ENCODE measurements at places on chromosomes 4 and X.

GRCh38 chr4:1784789-1785591 lies 8.1 kb upstream of the FGFR3 start:
- no peak for DNase-seq

DNA sequence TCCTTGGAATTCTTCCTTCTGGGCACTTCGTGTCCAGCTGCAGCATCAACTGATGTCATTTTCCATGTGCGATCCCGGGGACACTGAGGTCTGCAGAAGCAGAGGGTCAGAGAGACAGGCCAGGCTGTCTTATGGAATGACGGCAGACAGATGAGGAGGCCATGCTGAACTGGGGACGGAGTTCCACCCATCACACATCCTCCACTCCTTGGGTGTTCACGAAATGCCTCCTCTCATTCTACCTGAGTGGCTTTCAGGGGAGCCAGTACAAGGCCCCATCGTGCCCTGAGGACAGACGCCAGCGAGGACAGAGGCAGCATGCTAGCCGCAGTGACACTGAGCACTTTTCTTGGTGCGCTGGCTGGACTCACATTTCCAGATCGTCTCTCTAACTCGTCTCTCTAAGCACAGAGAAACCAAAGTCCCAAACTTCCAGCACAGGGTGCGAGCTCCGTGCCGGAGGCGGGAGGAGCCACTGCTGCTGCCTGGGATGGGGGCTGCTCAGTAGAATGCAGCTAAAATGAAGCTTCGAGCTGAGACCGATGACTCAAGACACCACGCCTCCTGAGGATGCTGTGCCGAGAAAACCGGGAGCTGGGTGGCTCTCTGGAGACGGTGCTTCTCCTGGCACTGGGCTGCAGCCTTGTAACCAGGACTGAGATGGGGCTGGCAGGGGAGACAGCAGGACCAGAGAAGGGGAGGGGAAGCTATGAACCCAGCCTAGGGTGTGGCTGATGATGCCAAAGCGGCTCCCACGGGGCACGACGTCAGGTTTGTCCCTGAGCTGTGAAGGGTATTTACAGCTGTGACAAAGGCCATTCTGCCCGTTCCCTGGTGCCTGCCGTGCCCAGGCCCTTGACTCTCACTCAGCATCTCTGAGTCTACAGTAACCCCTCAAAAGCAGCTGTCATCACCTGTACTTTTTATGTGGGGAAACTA lies 8.2 kb downstream of the ABLIM2 start:
- DNase-seq: no peak

DNA sequence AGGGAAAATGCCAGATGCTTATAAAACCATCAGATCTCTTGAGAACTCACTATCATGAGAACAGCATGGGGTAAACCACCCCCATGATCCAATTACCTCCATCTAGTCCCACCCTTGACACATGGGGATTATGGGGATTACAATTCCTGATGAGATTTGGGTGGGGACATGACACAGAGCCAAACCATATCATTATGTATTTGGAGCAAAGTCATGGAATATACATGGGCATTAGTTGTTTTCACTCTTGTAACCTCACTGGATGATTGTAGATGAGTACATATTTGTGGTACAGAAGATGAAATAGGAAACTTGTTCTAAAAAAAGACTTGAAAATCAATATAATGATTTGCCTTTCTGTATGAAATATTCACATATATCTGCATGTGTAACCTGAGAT lies 674.5 kb upstream of the BOD1L1 start:
- DNase-seq: no peak

DNA sequence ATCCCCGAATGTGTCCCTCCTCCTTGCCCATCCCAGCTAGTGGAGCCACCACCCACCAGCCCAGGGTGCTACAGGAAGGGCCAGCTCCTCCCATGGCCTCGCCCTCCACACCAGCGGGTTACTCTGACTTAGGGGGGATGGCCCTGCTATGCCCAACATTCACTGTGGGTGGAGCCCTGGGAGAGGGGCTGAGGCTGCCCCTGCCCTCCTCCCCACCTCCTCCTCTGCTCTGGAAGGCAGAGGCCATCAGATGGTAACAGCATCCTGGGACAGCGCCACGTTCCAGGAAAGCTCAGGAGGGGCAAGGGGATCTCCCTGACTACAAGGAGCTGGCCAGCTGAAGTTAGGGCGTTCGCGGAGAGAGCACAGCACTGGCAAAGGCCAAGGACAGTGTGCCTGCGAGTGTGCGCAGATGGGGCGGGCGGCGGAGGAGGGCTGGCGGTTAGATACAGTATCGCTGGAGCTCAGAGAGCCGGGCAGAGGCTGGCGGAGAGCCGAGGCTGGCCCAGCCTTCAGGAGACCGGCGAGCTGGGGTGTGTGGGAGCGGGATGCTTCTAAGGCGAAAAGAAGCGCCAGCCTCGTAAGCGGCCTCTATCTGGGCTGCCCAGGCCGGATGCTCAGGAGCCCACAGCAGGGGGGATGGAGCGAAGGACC lies 1.5 kb downstream of the JAKMIP1 start:
- DNase-seq: no peak

- no peak for DNase-seq
These were observed 1718.9 kb downstream of the C4orf33 start for GRCh38 chr4:130814896-130815295.

- DNase-seq: no peak
These were observed 96.3 kb upstream of the ADAMTS3 start for GRCh38 chr4:72665171-72665968.

GRCh38 chrX:70477734-70478075 lies 33.1 kb downstream of the DLG3 start:
- no peak for DNase-seq

DNA sequence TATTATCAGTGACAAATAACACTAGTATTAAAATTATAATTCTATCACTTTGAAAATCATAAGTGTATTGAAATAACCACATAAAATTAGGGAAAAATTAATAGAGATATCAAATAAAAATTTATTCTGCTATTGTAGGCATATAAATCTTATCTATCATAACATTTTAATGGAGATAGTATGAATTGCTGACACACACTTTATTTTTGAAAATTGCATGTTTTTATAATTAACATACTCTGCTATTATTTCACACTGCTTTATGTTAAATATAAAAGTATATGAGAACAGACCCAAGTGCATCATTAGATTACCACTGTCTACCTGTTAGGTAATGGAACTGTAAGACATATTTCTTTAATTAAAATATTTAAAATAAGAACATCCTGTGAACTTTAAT lies 2150.2 kb downstream of the ARAP2 start:
- DNase-seq: no peak

DNA sequence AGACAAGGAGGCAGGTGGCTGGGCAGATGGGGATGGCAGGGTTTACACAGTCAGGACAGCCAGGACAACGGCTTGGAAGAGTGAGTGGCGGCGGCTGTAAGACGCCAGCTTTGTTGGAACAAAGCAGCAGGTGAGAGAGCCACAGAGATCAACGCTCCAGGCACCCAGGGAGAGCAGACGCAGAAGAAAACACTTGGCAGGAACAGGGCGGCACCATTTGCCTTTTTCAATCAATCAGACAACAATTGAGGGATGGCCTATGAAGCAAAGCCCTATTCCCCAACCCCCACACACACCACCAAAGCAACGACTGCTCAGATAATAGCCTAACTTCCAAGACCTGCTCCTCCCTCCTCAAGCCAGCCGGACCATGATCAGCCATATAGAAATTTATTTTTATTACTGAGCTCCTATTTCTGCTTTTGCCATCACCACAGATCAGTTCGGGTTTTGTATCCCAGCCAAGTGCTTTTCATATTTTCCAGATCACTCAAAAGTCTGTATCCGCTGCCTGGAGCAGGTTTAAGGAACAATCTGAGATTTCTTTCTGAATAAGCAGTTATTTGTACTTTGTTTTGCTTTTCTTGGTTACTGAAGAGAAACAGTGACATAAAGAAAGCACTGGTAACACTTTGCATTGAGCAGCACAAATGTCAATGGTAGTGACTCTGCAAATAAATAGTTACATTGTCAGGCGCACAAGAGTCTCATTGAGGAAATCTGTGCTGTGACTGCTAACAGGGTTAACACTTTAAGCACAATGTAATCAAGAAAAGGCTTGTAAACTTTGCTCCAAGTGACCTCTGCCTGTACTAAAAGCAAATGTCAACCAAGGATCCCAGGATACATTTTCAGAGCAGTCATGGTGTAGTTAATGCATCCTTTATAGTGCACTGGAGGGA lies 81.8 kb upstream of the RBPJ start:
- DNase-seq: no peak

DNA sequence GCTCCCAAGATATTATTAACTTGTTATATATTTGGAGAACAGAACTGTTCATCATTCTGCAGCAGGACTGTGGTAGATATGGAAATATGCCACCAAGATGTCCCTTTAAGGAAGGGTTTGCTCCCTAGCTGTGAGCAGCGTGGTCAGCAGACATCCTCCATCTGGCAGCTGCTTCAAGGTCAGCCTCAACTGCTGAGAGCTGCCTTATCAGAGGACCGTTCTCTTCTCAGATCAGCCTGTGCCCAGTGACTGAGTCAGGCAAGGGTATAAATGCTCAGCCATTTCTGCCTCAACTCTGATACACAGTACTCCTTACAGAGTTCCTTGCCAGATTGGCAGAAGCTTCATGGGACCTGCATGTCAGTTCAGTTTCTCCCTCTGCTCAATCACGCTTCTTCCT lies 63.4 kb upstream of the MAGEB2 start:
- DNase-seq: no peak

DNA sequence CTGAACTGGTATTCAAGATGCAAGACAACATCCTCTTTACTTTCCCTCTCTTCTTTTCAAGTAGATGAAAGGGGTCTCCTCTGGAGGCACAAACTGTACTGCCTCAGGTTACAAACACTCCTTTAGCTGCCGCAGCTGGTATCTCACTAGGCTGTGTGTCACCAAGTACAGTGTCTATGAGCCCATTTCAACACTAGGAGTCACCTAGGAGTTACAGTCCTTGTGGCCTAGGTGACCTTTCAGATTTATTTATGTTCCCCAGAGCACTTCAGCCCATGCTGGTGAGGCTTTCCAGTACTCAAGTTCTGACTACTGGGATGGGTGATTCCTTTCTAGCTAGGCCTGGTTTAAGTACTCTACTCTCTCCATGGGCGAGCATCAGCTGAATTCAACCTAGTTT lies 32.4 kb upstream of the TMLHE start:
- DNase-seq: no peak

DNA sequence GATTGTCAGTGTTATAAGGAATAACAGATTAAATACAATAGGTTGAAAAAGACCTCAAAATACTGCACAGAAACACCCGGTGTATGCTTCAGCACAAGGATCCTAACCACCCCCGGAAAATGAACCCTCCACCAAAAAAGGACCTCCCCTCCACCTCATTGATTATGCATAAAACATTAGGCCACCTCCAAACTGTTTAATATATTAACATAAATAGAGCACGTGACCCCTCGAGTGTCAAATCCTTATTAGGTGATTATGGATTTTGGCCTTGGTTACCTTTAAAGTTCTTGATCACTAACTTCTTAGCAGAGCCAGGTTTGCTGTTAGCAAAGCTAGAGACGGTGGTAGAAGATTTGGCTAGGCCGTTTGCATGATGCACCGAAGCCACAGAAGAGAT lies 958 bp downstream of the CUL4B start:
- DNase-seq: no peak

GRCh38 chr4:41514766-41515481 lies 23.0 kb upstream of the LIMCH1 start:
- DNase-seq: no peak

DNA sequence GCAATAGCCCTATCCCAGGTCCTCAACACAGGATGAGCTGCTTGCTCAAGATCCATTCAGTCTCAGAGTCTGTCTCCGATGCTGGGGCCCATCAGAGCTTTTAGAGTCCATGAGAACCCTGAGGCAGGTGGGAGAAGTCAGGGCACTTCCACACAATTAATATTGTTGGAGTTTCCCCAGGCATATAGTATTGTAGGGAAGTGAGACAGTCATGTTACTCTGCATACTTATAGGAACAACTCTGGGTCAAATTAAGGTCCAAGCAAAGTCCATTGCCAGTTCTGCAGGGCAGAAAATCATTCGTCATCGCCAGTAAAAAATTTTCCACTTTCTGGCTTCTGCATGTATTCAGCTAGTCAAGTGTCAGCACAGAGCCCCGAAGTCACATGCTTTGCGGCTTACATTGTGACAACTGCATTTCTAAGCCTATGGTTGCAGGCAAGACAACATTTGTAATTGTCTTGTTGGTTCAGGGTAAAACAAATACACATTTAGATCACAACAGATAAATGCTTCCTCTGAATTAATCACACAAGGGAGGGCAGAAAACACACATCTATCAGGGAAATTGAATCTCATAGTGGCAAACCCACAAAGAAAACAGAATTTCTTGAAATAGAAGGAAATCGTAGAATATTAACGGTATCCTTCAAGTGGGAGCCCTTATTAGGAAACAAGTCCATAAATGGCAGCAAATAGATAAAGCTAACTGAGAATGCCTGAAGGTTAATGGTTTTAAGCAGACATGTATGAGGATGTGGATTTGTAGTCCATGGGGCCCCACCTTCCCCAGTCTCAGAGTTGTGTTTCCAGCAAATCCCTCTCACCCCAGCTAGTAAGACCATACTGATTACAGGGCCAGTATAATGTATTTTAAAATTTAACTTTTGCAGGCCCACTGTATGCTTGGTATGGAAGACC lies 412.1 kb upstream of the RASGEF1B start:
- no peak for DNase-seq

DNA sequence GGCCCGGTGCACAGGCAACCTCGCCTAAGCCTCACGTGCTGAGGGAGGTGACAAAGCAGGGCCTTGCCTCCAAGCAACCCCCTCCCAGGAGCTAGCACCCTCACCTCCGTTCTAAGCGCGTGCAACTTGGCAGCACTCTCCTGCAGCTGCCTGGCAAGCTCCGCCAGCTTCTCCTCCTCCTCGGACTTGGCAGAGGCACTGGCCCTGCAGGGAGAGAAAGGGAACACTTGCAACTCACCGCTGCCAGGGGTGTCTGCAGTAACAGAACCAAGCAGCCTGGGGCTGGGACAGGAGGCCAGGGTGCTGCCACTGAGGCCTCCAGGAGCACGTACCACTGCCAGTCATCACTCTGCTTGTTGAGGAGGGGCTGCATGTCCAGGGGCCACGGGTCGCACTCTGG lies 10.3 kb upstream of the TREX2 start:
- DNase-seq: no peak

DNA sequence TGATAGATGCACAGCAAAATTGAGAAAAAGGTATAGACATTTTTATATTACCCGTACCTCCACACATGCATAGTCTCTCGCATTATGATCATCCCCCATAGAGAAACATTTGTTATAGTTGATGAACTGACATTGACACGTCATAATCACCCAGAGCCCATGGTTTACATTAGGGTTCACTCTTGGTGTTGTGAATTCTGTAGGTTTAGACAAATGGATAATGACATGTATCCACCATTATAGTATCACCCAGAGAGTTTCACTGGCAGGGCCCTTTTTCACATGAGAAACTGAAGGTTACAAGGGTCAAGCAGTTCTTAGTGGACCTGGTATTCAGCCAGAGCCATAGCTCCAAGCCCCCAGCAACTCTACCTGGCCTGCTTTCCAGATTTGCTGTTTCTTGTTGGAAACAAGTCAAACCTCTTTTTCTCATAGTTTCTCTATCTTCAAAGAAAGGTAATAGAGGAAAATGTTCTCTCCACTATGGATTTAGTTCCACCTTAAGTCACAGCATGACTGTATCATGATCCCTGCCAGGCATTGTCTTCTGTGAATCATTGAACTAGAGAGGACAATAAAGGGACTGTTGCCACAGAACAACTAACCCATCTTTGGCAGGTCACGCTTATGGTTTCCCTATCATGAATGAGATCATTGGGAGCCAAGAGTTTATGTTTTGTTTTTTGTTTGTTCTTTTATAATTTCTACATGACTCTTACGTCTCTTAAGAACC lies 64.0 kb downstream of the HHIP start:
- no peak for DNase-seq

GRCh38 chr4:88756149-88756548 lies 58.5 kb upstream of the NAP1L5 start:
- DNase-seq: no peak

All from activated T-helper 1 cell treated with Interleukin-2 at 50 U/mL for 16 hours (primary cell).